Activated CD4-positive, alpha-beta memory T cell treated with anti-CD3 and anti-CD28 coated beads for 36 hours (primary cell): ENCODE measurements at places on chromosomes 1 and 21. TPM values are rescaled to one million over a fixed set of nuclear protein-coding genes. Genes with fewer than 3 reads are reported as not detected.
A peak's percentile ranks its signal among the peaks of the same experiment; 100 is the strongest.

DNA sequence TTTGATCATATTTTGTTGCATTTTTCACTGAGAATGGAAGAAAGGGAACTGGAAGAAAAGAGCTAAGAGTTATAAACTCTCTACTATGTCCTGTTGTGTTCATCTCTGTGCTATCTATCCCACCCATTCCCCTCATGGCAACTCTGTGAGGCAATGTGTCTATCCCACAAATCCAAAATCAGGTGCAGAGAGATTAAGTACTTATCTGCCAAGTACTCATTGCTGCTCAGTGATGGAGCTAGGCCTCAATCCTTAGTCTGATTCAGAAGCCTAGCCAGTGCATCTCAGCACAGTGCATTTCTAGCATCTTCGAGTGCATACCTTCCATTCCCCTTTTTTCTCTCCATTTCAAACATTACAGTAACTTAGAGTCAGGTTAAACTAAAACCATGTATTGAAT is 270.6 kb downstream of the TPR start:
- no peak for DNase-seq

Gene CD247
- total RNA-seq: 105 TPM

Gene TCHHL1
- not detected for total RNA-seq

GRCh38 chr1:154970631-154971340 is at the start of gene SHC1:
SHC1 (minus strand) TSS chr1:154970747; CDS start chr1:154970526, 221 bp downstream.
- DNase-seq: peak; percentile 64

- DNase-seq: no peak
Observed at GRCh38 chr1:158249646-158250045, 4.6 kb upstream of the CD1A start.

Gene RPE65
- not detected for total RNA-seq

DNA sequence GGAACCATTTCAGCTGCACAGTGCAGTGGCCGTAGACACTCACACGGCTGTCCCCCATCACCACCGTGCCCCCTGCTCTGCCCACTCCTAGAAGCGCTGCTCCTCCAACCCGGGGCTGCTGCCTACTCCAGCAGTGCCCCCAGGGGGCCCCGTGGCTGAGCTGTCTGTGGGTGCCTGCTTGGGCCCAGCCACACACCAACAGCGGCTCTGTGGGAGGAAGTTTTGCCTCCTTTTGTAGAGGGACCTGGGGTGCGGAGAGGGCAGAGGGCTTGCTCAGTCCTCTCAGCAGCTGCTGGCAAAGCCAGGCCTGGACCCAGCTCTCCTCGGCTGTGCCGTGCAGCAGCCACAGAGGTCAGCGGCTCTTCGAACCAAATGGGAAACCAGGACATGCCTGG is 11.4 kb upstream of the LRRC3 start:
- no peak for DNase-seq

Gene PTGFR
- total RNA-seq: not detected

DNA sequence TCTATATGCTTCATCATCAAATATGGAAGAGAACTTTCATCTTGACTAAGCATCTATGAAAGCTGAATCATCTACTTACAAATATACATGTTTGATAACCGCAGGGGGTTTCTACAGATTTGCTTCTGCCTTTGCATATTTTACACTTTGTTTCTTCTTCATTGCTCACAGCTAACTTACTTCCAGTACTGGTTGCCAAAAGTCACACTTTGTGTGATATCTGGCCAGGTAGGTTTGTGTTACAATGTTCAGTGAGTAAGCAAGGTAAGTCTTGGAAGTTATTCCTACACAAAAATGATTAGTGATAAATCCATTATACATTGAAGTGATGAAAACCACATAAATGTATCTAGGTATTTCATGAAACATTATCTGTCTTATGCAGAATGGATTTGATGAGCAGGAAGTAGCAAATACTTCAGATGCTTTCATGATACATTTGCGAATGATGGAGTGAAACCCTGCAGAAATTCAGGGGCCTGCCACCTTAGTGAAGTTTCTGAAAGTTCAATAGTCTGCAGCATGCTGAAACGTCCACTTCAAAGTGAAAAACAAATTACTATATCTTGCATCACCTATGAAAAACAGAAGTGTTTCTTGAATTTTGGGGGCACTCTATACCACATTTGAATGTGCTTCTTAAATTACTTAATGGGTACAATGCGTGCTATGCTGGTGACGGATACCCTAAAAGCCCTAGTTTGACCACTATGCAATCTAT is 187.3 kb downstream of the ATP6V1G3 start:
- no peak for DNase-seq

DNA sequence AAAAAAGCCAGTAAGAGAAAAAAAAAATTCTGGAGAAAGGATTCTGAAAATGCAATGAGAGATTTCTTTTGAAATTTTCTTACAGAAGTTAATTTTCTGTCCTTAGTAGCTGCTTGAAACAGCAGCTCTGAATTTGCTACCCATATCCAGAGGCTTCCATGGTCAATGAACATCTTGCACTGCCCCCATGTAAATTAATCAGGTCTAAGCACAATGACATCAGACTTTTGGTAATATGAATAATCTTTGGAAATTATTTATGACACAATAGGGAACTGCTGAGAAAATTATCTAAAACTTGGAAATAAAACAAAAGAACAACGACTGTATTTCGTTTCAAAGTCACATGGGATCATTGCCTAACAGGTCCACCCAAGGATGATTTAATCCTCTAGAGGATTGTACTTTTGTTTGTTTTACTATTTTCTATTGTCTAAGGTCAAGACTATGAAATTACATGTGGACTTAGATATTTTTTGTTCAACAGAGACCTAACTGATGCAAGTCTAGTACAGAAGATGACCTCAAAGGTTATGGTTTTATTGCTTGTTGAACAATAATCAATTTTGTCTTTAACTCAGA is 312.1 kb downstream of the BACH1 start:
- no peak for DNase-seq

Gene PGLYRP4
- total RNA-seq: not detected
